ENCODE measurements at places on chromosomes 11 and 22.

DNA sequence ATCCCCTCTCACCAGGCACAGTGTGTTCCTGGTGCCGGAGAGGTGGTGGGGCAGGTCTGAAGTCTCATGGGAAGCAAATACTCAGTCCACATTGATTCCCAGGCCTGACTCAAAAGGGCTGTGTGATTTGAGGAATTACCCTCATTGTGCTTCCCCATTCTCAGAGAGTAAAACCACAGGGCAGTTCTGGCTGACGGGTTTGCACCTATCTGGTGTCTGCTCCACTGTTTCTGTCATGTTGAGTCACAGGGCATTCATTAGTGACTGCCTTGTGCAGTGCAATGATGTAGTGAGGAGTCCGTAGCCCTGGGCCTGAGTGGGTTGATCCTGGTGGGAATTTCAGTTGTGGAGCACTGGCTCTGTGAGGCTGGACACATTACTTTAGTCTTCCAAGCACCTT lies 85.2 kb upstream of the ARHGAP20 start:
- peak; percentile 46 for DNase-seq
- H3K4me1 ChIP-seq, result peaks cover 2% of the 10 kb centered on the region
- no peak overlapping the region for H3K27ac ChIP-seq
- no peaks in the 10 kb centered on the region for H3K27me3 ChIP-seq
- no peak overlapping the region for H3K4me3 ChIP-seq
- H3K36me3 ChIP-seq, result no peaks in the 10 kb centered on the region

DNA sequence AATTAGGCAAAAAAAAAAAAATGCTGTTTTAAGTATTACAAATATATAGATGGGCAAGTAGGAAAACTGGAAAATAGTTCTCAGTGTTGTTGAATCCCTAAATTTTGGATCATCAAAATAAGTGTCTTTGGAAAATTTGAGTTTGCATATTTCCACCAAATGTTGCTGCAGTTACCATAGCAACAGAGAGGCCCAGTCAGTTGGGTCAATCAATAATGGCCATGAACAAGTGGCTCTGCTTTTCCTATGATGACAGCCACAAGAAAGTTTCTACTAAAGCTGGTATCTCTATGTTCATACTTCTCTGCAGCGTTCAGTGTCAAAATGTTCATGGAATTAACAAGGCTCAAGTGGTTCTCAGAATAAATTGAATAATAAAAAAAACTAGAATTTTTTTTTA lies 79.1 kb downstream of the SERGEF start:
- H3K27ac ChIP-seq, result no peak overlapping the region
- H3K36me3 ChIP-seq, result no peaks in the 10 kb centered on the region
- H3K27me3 ChIP-seq, result no peaks in the 10 kb centered on the region
- DNase-seq, result no peak

DNA sequence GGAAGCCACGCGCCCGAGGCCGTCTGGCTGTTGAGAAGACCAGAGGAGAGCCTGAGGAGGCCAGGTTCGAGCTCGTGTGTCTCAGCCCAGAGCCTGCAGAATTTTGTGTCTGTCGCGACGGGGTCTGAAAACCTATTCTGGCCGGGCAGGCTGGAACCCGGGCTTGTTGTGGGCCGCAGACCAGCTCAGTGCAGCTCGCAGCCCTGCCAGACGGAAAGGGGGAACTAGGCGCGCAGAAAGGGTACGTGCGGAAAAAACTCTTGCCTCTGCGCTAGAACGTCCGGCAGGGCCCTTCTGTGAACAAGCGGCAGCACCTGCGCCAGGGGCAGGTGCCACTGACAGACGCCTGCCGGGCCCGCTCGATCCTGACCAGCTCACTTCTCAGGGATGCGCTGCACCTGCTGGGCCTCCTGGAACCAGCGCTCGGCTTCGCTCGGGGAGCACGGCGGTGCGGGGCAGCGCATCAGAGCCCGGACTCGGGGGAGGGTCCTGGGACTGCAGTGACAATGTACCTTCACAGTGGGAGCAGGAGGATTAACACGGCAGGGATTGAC lies 409.3 kb downstream of the BRD1 start:
- H3K4me1 ChIP-seq, result no peaks in the 10 kb centered on the region
- DNase-seq, result no peak
- no peaks in the 10 kb centered on the region for H3K36me3 ChIP-seq
- H3K27ac ChIP-seq, result no peak overlapping the region
- H3K27me3 ChIP-seq, result no peaks in the 10 kb centered on the region

DNA sequence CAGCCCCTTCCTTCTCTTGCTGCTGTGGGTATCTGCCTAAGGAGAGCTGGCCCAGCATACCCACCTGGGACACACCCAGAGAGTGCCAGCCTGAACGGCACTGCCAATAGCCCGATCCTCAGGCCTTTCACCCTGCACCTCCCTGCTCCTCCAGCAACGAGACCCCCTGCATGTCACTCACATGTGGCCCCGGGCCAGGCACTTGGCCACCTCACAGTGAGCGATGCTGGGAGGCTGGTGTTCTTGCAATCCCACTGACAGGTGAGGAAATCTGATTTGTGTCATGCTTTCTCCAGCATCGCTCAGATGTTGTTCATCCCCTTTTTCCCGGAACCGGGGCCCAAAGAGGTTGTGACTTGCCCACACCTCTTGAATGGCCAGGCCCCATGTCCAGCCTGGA lies 20.5 kb downstream of the DAGLA start:
- H3K27ac ChIP-seq, result no peak overlapping the region
- no peak overlapping the region for H3K4me3 ChIP-seq
- no peaks in the 10 kb centered on the region for H3K36me3 ChIP-seq

DNA sequence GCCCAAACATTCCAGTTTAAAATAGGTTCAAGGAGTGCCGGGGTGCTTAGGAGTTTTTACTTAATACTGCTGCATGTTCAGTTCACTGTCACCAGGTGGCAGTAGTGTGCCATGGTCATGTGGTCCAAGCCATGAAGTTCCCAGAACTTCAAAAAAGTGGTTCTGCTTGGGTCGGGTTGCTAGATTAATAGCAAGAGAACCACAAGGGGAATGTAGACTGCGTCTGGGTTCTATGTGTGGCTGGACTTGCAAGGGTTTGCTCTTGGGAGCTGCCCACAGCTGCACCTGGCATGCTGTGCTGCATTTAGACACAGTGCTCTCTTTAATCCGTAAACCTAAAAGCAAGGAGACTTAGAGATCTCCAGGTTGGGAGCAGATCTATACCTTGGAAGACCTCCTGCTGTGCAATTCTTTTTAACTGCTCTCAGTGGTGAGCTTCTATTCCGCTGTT lies 6.5 kb upstream of the SPON1 start:
- peak; percentile 71 for DNase-seq
- H3K4me3 ChIP-seq, result no peak overlapping the region
- H3K4me1 ChIP-seq, result no peaks in the 10 kb centered on the region
- no peaks in the 10 kb centered on the region for H3K36me3 ChIP-seq
- H3K27ac ChIP-seq, result no peak overlapping the region

GRCh38 chr11:1777737-1778136 lies 14.0 kb upstream of the CTSD start:
- DNase-seq, result no peak
- peaks cover 4% of the 10 kb centered on the region for H3K4me1 ChIP-seq
- H3K27ac ChIP-seq, result no peak overlapping the region

- H3K27ac ChIP-seq, result no peak overlapping the region
- H3K4me1 ChIP-seq, result peaks cover 2% of the 10 kb centered on the region
- peaks cover 5% of the 10 kb centered on the region for H3K27me3 ChIP-seq
- no peak overlapping the region for H3K4me3 ChIP-seq
- no peak for DNase-seq
- no peaks in the 10 kb centered on the region for H3K36me3 ChIP-seq
Observed at GRCh38 chr11:94584978-94585377, 17.8 kb downstream of the PIWIL4 start.

GRCh38 chr11:67267188-67268080 lies 1.2 kb downstream of the GRK2 start:
- H3K4me3 ChIP-seq, result peak overlapping the region; percentile 78
- no peaks in the 10 kb centered on the region for H3K27me3 ChIP-seq
- H3K4me1 ChIP-seq, result peaks cover 35% of the 10 kb centered on the region
- DNase-seq, result no peak
- peaks cover 10% of the 10 kb centered on the region for H3K36me3 ChIP-seq
- H3K27ac ChIP-seq, result peak overlapping the region; percentile 64

DNA sequence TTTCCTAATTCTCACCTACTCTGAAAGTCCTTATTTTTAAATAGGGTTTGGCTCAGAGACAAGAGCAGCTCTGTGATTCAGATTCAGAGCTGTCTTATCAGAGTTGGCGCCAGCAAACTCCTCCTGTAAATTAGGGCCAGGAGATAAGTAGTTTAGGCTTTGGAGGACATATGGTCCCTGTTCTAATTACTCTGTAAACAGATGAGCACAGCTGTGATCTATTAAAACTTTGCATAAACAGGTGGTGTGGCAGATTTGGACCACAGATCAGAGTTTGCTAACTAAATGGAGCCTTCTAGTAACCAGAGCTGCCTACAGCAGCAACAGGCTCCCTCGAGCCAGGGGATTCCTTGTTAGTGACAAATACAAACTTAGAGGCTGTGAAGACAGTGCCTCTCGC lies 27.9 kb downstream of the YPEL1 start:
- H3K4me1 ChIP-seq, result peaks cover 3% of the 10 kb centered on the region
- no peak overlapping the region for H3K4me3 ChIP-seq
- peak; percentile 19 for DNase-seq
- H3K27ac ChIP-seq, result no peak overlapping the region
- no peaks in the 10 kb centered on the region for H3K27me3 ChIP-seq
- H3K36me3 ChIP-seq, result peaks cover 5% of the 10 kb centered on the region

GRCh38 chr11:128194216-128194615 lies 393.1 kb downstream of the ETS1 start:
- DNase-seq, result no peak
- no peaks in the 10 kb centered on the region for H3K36me3 ChIP-seq
- H3K4me3 ChIP-seq, result no peak overlapping the region
- H3K27me3 ChIP-seq, result no peaks in the 10 kb centered on the region
- no peaks in the 10 kb centered on the region for H3K4me1 ChIP-seq
- H3K27ac ChIP-seq, result no peak overlapping the region

- DNase-seq, result no peak
- H3K4me3 ChIP-seq, result no peak overlapping the region
- no peaks in the 10 kb centered on the region for H3K36me3 ChIP-seq
- H3K4me1 ChIP-seq, result peaks cover 25% of the 10 kb centered on the region
Observed at GRCh38 chr11:120217941-120218694, 7.3 kb downstream of the OAF start.
